ENCODE measurements at places on chromosomes 1 and 21.

GRCh38 chr1:19045898-19046880, 89.7 kb upstream of the IFFO2 start:
- no peak for DNase-seq

DNA sequence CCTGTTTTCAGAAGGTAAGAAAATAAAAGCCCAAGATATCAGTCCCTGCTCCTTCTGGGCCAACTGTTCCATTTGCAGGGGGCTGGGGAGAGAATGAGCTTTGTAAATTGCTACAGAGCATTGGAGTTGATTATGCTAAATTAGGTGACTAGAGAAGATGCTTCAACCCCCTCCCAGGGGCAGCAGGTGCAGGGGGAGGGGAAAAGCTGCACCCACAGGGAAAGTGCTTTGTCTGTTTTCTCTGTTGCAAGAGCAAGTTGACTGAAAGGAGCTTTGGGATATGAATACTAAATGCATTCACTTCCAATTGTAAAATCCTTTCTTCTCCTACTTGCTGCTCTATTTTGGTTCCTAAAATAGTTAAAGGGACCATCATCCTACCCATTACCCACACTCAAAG, 16.5 kb upstream of the PIGM start:
- DNase-seq = no peak

DNA sequence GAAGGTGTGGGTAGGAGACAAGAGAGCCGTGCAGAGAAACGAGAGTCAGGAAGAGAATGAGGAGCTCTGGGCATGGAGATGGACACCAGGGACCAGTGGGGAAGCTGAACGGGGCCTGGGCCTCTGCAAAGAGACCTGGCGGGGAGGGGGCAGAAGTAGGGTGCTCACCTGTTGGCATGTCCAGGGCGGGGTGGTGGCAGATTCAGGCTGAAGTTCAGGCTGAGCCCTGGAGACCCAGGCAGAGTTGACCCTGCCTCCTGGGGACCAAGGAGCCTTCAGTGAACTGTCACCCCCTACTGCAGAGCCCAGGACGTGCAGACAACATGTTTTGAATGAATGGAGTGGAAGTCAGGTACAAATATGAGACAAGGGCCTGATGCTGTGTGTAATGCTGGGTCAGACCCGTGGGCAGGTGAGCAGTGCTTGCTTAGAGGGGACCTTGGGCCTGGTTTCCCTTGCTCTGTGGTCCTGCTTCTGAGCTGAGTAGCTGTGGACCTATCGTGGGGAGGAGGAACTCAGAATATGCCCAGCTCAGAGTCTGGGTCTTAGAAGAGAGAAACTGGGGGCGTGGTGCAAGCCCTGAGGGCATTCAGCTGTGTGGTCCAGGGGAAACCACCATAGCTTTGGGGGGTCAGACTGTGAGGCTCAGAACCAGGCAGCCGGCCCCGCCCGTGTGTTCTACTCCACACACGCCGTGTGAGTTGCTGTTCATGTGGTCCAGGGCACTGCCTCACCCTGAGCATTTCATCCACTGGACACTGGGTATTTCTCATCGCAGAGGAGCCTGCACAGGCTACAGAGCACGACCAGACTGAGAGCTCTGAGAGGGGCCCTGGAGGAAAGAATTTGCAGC, 21.3 kb upstream of the UMODL1 start:
- no peak for DNase-seq

DNA sequence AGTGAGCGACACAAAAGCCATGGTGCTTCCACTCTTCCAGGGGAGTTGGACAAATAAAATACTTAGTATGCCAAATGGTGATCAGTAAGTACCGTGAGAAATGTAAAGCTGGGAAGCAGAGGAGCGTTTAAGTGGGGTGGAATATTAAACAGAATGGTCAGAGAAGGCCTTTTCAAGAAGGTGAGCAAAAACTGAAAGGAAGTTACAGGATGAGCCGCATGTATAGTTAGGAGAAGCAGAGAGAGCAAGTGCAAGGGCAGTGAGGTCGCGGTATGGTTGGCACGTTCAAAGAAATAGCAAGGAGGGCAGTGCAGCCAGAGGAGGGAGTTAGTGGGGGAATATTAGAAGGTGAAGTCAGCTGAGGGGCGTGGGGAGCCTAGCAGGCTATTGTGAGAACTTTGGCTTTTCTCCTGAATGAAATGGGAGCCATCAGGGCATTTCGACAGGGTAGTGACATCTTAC, 748 bp upstream of the ATP6V0B start:
- DNase-seq = no peak

- no peak for DNase-seq
Observed at GRCh38 chr1:220123889-220124288, 30.0 kb downstream of the IARS2 start.

- no peak for DNase-seq
Observed at GRCh38 chr1:164261691-164262240, 297.2 kb upstream of the PBX1 start.

DNA sequence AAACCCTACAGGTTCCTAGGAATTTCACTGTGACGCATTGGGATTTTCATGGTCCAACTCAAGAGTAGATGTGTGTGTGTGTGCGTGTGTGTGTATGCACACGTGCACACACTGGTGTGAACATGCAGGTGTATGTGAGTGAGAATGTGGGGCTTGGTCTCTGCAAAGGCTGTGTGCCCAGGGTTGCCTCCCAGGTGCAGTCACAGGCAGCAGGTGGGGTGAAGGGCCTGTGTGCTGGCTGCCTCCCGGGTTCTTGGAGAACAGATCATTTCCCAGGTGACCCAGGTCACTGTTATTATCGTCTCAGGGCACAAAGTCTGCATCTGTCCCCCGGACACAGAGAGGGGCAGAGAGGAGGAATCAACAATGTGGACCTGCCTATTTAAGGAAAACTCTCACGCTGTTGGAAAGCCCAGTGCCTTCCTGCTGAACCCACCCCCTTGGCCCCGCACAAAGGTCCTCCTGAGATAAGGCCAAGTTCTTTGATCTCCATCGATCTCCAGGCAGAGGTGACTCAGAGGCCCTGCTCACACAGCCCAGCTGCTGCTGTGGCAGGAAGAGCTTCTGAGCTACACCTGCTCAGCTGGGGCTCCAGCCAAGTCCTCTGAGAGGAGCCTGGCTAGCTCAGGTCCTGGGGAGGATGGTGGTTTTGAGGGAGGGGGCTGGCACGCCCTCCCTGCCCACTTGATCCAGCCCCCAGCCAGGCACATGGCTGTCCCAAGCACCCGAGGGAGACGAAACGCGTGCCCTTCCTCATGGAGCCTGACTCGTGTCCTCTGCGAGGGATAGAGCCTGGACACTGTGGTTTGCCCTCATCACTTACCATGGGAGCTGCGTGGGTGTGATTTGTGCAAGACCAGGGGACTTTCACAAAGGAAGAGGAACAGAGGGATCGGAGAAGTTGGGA, 134.0 kb upstream of the ARHGEF16 start:
- no peak for DNase-seq

GRCh38 chr1:59266180-59266926, 30.5 kb upstream of the FGGY start:
- no peak for DNase-seq

DNA sequence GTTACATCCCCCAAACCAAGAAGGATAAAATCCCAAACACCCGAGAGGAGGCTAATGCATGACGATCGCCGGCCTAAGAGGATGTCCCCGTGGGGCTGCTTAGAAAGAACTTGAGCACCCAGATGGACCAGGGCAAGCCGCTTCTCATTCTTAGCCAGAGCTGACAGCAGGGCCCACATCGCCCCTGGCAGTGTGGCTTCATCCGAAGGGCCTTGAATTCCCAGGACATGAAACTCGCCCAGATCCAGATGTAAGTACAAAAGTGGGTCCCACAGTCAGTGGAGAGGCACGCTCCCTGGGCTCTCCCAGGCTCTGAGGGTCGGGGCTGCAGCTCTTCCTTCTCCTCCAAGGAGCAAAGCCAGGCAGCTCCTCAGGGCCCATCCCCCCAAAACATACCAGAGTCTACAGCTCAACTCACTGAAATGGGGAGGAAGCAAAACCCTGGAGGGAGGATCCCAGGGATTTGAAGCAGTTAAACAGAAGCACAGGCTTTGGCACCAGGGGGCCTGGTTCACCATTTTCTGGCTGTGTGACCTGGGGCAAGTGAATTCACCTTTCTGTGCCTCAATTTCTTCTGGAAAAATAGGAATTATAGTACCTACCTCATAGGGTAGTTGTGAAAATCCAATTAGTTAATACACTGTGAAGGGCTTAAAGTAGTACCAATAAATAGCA, 85.6 kb downstream of the MAN1C1 start:
- no peak for DNase-seq

- DNase-seq = peak; percentile 41
Observed at GRCh38 chr1:26359981-26360806, 6.3 kb upstream of the CRYBG2 start.

DNA sequence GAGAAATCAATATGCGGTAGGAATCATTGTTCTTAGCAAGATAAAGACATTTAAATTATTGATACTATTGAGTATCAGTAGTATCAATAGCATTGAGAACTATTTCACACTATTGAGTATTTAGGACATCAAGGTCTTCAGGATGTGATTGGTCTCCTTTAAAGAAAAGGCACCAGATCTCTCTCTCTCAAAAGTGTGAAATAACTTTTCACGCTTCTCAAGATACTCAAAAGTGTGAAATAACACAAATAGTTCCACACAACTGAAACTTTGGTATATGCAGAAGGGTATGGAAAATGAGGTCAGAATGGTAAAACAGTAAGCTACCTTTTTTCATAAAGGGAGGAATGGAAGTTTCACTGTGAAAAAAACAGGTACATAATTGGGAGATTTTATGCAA, 6.7 kb upstream of the PYHIN1 start:
- DNase-seq = no peak

DNA sequence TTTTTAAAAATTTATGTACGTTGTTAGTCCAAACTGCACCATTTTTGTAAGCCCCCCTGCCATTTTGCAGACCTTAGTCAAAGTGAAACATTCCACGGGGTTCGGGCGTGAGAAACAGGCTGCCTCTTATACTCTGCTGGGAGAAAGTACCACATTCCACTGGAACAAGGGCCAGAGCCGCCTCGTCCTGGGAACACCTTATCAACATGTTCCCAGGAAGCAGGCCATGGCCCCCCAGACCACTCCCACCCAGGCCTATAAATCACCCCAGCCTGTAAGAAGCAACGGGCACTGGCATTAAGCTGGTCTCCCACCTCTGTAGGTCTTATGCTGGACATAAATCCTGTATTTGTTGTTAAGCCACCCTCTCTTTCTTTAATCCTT, 854 bp upstream of the ZRANB2 start:
- DNase-seq = no peak

- DNase-seq = no peak
Observed at GRCh38 chr1:194929357-194929756, 1678.9 kb downstream of the KCNT2 start.

- no peak for DNase-seq
Observed at GRCh38 chr1:227768125-227768439, 32.8 kb downstream of the SNAP47 start.
